Muscle of arm (tissue), 14 donors: ENCODE measurements at places on chromosomes 5 and 9. TPM values are rescaled to one million over a fixed set of nuclear protein-coding genes. Genes with fewer than 3 reads are reported as not detected.

- DNase-seq: no peak
Measured at GRCh38 chr9:88801214-88801796, 190.0 kb upstream of the S1PR3 start.

- DNase-seq: no peak
Measured at GRCh38 chr9:116394894-116395698, 241.5 kb downstream of the PAPPA start.

The SLU7 gene
- polyA plus RNA-seq: 37.2 TPM

DNA sequence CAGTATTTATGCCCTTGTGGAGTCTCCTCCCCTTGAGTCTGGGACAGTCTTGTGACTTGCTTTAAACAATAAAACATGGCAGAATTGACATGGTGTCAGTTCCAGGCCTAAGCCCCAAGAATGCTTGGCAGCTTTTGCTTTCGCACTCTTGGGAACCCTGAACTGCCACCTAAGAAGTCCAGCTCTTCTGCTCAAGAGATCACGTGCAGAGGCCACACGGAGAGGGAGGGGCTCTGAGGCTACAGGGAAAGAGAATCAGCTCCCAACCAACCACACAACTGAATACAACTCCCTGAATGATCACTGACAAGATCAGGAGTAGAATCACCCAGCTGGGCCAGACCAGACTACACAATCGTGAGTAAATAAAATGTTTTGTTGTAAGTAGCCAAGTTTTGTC is 97.6 kb downstream of the MED27 start:
- DNase-seq: no peak

GRCh38 chr5:172180936-172181335 is 7.1 kb downstream of the STK10 start:
- no peak for DNase-seq

The FCN2 gene
- not detected for polyA plus RNA-seq

DNA sequence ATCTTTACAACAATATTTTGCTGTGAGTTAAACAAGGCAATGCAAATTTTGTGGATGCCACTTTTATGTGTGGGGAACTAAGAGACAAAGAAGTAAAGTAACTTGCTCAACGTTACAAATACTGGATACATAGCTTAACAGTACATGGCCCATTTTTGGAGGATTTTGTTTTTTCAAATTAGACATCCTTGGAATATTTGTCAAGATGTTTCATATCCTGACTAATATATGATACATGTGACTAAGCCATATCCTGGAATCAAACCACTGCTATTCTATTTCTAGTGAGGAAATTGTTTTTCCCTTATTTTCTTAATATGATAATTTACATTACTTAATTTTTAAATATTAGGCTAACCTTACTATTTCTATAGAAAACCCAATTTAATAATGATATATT is 529.8 kb downstream of the DMRTA1 start:
- DNase-seq: no peak

The SHISAL2B gene
- 0.60 TPM for polyA plus RNA-seq

DNA sequence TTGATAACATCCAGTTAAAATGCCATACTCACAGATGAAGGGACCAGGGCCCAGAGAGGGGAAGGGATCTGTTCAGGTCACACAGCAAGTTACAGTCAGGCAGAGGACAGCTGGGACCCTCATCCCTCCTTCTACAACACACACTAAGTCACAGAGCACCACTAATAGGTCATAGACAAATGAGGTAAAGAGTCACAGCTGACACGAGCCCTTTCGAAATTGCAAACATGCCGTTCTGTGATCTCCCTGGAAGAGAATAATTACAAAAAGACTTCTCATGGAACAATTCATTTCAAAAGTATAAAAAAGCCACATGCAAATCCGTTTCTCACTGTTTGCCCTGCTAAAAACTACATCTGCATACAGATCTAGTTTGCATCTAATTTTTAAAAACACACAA is 15.5 kb downstream of the IGFBPL1 start:
- DNase-seq: no peak

DNA sequence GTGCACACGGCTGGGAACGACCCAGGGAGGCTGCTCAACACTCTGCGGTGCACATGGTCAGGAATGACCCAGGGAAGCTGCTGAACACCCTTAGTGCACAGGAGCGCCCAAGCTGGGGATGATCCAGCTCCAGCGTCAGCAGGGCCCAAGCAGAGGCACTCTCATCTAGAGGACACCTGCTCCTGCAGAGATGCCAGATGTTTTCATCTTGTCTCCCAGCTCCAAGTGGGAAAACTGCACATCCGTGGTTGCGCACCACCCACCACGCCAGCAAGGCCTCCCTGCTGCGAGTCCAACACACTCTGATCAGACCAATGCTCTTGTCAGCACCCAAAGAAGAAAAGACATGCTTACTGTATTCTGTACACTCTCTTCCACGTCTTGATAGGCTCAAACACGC is 34.1 kb downstream of the UBE2QL1 start:
- DNase-seq: no peak

DNA sequence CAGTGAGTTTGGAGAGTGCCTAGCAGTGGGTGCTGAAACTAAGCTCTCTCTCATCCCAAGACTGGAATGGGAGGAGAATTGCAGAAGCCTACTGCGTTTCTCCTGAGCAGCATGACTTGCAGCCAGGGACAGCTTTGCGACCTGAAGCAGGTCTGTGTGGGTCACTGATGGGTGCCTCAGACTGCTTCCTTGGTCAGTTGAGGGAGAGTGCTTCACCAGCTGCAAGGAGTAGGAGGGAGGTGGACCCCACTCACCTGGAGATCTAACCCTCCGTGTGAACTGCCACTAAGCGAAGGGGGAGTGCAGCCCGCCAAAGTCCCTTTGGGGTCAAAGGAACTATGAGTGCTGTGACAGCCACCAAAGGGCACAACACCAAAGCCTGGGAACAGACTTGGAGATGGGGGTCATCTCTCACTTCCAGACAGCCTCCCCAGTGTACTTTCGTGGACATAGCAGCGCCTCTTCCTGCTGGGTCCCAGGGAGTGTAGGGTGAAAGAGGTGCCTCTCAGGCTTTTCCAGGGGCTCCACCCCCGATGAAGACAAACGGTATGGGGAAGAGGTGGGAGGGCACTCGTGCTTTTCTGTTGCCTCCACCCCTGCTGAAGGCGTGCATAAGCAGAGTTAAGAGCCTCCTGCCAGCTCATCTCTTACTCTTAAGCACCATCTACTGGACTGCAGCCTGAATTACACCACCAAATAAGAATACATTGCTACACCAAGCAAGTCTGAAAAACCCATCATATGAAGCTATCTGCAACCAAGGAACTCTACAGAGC is 34.3 kb upstream of the MACIR start:
- DNase-seq: no peak

GRCh38 chr9:14279671-14280070 is 34.3 kb downstream of the NFIB start:
- DNase-seq: no peak

The MAMDC4 gene
- 6.6 TPM for polyA plus RNA-seq

DNA sequence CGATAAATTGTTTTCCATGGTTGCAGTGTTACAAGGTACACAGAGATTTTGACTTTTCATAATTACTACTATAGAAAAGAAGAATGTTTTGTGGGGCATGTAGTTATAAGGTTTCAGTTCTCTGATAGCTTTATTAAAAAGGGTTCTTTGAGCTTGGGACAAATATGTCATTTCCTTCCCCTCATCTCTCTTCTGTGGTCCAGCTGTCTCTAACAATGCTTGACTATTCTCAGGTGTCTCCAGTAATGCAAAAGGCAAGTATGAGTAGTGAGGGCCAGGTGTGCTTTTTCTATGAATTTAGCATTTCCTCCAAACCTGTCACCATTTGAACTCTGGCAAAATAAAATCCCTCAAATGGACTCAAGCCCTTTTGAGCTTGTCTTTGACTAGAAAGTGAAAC is 84.3 kb downstream of the SLF1 start:
- DNase-seq: no peak

DNA sequence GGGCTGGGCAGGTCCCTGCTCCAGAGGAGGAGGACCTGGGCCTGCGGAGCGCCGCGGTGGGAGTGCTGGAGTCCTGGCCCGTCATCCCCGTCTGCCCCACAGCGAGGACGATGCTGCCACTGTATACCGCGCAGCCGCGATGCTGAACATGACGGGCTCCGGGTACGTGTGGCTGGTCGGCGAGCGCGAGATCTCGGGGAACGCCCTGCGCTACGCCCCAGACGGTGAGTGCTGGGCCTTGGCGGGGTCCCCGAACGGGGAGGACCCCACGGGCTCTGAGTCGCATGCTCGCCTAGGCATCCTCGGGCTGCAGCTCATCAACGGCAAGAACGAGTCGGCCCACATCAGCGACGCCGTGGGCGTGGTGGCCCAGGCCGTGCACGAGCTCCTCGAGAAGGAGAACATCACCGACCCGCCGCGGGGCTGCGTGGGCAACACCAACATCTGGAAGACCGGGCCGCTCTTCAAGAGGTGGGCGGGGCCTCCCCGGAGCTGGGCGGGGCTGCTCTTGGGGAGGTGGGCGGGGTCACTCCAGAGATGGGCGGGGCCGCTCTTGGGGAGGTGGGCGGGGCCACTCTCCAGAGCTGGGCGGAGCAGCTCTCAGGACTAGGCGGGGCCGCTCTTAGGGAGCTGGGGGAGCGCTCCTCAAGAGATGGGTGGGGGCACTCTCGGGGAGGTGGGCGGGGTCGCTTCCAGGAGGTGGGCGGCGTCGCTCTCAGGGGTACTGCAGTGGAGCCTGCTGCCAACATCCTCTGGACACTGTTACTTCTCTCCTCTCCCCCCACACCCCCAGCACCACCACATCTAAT is 13.1 kb downstream of the LRRC26 start:
- DNase-seq: no peak

The UGT3A1 gene
- polyA plus RNA-seq: 40.1 TPM

The OTULINL gene
- polyA plus RNA-seq: 5.7 TPM

- DNase-seq: peak; percentile 59
Measured at GRCh38 chr9:121743441-121744001, 92.1 kb downstream of the DAB2IP start.

- DNase-seq: no peak
Measured at GRCh38 chr5:18213666-18214065, 579.4 kb downstream of the TAF11L14 start.

The PTGR1 gene
- 65.3 TPM for polyA plus RNA-seq

DNA sequence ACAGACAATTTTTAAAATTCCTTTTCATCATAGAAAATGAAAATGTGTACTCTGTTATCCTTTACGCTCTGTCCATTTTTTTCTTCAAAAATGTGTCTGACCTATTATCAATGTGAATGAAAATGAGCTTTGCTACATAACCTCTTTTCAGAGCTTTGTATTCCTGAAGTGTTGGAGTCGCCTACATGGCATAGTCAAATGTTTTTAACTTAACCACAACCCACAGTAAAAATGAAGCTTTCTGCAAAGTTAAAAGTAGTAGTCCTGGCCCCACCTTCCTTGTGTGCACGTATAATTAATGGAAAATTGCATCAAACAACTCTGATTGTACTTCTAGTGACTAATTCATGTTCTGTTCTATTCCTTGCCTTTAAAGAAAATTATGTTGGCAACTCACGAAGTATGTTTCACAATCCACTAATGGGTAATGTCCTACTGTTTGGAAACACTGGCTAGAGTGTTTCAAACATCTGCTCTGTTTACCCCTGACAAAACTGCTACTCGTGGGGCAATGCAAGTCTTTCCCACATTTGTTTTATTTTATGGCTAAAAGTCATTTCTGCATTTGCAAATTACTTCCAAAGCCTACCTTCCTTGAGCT is 18.6 kb upstream of the PSAT1 start:
- DNase-seq: no peak

GRCh38 chr5:38926121-38926520 is 80.3 kb downstream of the OSMR start:
- no peak for DNase-seq

- DNase-seq: no peak
Measured at GRCh38 chr5:178389796-178390195, 157.2 kb upstream of the PHYKPL start.

DNA sequence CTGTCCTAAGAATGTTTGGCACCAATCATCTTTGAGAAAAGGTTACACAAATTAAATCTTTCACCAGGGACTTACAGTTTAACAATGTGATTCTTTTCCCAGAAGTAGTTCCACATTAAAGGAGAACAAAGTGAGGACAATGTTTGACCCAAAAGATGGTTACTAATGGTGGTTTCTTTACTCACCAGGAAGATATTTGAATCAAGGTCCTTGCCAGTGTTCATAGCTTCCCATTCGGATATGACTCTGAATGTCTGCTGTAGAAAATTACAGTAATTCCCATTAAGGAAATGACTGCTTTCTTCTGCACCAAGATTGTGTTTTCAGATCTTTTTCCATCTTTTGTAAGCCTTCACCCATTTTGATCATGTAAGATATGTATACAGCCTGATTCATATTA is 114.6 kb upstream of the ADAMTSL1 start:
- no peak for DNase-seq

The CCNO gene
- polyA plus RNA-seq: not detected

DNA sequence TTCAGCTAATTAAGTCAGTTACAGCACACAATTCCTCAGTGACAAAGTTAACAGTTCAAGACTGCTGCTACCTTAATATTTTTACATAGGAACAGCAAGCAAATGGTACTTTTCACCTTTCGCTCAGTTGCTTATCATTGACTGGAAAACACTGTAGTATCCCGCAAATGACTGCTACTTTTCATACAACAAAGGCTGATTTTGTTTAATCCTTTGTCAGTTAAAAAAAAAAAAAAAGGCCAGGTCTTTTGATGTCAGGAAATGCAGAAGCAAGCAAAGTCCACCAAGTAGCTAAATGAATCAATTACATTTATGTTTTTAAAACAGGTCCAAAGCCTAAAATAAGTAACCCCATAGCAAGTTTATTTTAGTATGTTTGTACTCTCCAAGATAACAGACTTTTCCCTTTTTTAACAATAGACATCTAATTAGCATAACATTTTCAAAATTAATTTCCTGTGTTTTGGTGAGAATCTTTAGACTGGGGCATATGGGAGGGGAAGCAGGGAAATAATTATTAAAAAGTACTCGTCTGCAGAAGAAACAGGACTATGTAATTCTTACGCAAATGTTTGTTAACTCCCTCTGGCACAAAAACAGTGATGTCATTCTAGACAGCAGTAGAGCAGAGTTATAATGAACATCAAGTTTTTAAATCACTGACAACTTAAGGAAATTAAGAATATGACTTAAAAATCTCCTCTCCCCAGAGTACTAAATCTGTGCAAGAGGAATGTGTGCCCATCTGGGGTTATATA is 9.6 kb downstream of the PFDN1 start:
- DNase-seq: no peak

- DNase-seq: no peak
Measured at GRCh38 chr5:175032741-175033151, 308.4 kb downstream of the MSX2 start.

The PPP3R2 gene
- not detected for polyA plus RNA-seq

The C9orf153 gene
- 0.12 TPM for polyA plus RNA-seq

DNA sequence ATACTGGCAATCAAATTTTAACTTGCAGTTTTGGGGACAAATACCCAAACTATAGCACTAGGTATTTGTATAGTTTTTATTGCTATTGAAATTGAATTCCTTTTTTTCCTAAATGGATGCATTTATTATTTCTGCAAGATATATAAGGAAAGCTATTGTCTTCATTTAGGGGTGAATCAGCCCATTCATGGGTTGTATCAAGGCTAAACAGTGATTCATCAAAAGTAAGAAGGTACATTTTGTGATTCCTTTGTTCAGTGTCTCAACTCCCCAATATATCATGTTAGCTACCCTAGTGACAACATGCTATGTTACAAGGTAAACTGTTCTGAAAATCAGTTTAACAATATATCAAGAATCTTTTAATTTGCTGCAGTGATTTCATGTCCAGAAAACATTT is 185.7 kb downstream of the PLK2 start:
- no peak for DNase-seq
